Foreskin fibroblast (primary cell): ENCODE measurements at places on chromosomes 6 and 20.

GRCh38 chr20:52083627-52084232, 107.8 kb downstream of the ZFP64 start:
- peak; percentile 85 for DNase-seq

DNA sequence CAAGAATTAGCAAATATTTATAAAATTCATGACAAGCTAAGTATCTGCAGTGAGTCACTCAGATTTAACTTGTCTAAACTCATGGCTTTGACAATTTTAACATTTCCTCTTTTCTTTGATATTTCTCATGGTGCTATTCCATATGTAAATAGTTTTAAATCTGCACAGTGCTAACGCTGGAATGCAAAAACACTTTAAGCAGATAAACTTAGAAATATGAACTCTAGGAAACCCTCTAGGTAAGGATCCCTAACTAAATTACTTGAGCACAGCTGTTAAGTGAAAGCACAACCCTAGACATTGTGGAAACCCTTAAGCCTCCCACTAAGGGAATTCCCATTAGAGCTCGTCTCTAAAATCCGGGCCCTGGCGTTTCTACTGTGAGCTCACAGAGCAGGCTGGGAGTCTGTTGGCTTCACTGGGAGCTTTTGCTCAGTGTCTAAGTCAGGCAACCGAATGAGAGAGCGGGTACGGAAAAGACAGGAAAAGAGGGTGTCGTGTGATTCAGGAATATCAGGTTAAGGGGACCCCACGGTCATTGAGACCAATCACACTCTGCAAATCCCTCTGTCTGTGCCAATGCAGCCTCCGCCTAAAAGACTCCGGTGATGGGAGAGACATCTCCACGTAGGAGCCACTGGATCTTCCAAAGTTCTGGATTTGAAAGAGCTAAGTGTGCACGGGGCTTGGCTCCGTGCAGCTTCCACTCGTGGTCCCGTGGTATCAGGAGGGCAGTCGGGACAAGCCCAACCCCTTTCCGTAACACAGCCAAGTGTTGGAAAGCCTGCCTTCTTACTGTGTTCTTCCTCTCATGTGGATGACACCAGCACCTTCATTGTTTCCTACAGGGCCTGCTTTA, 112.3 kb upstream of the RPS6KA2 start:
- DNase-seq: no peak

DNA sequence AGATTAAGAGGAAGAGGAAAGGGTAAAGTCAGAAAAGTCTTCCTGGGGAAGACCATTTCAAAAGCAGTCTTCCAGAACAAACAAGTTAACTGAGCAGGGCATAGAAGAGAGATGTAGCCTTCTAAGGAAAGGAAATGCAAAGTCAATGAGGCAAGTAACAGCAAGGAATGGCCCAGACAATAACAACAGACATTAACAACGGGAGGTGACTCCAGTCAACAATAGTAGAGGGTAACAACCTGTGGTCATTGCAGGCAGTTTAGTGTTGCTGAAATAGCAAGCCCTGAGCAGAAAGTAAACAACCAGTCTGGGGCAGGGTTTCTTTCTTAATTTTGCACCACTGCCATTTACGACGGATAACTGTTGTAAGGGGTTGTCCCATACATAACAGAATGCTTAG, 2.1 kb downstream of the MDN1 start:
- DNase-seq: no peak

- DNase-seq: no peak
Measured at GRCh38 chr6:167719920-167720319, 106.8 kb upstream of the AFDN start.

GRCh38 chr6:15555101-15556038, 107.5 kb downstream of the DTNBP1 start:
- DNase-seq: no peak

DNA sequence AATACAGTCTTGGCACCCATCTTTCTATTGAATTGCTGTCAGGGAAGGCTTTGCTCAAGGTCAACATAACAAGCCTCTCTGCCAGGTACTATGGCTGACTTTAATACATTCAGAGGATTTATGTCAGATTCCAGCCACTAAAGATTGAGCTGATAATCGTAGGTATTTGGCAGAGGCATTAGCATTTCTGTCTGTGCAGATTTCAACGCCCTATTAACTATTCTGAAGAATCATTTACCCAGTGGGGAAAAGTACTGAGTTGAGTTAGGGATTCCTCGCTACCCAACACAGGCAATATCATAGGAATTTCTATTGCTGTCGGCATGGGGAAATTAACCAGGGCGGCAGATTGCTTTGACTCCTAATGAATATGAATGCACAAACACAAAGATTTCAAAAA, 233.7 kb upstream of the SPTLC3 start:
- no peak for DNase-seq

- DNase-seq: no peak
Measured at GRCh38 chr20:49765846-49766541, 46.6 kb upstream of the SLC9A8 start.

GRCh38 chr6:136745300-136745699, 47.0 kb downstream of the MAP3K5 start:
- DNase-seq: no peak

DNA sequence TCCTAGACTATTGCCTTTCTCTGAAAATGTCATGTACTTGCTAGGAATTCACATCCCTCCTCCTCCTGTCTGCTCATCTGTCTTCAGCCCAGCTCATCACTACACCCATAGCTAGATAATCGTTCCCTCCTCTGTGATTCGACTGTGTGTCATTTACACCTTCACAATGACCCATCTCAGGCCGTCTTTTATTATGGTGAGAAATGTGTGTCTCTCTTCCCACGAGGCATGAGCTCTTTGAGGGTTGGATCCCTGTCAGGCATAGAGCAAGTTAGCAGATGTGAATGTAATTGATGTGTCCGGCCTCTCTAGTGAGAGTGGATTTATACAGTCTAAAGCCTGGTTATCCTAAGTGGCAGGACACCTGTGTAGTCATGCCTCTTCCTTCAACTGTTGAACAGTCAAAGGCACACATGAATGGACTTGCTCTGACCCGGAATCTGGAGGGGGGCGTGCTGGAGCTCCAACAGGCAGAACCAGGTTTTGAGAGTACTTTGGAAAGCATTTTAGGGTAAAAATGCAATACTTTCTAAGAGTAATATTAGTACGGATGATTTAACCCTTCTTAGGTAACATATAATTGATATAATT, 182.1 kb downstream of the UTRN start:
- DNase-seq: no peak

GRCh38 chr6:36860126-36860525, 14.5 kb downstream of the PPIL1 start:
- DNase-seq: no peak

DNA sequence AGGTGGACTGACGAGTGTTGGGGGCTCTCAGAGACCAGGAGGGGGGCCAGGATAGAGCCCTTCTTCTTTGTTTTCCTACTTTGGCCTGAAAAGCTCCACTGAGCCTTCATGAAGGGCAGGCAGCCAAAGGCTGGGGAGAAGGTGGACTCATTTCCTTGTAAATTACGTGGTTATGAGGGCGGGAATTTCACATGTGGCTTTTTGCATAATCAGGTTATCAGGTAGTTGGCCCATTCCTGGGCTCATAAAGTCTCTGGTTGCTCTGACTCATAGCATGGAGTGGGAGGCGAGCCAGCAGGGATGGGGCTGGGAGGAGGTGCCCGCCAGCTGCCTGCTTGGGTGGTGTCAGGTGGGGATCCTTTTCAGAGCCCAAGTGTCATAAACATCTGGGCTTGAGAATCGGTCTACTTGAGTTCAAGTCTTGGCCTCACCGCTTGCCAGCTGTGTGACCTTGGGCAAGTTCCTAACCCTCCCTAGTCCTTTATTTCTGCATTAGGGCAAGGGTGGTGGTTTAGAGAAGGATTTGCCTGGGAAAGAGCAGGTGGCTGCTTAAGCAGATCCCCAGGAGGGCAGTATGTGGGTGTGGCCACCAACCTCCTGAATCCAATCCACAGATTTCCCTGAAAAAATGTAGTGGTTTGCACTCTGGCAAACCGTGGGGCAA, 26.5 kb upstream of the RNF24 start:
- DNase-seq: peak; percentile 68

DNA sequence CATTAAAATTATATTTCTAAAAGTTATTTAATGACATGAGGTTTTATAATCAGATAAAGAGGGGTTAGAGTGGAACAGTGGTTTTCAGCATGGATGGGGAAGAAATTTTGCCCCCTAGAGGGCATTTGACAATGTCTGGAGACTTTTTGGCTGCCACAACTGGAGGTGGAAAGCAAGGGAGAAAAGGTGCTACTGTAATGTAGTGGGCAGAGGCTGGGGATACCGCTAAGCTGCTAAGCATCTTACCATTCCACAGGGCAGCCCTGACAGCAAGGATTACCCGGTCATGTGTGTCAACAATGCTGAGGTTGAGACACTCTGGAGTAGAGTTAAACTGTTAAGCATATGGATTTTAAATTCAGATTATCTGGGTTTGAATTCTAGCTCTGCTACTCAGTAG, 52.9 kb upstream of the FABP7 start:
- DNase-seq: peak; percentile 40

GRCh38 chr6:110036408-110037302, 58.5 kb downstream of the GPR6 start:
- DNase-seq: no peak

DNA sequence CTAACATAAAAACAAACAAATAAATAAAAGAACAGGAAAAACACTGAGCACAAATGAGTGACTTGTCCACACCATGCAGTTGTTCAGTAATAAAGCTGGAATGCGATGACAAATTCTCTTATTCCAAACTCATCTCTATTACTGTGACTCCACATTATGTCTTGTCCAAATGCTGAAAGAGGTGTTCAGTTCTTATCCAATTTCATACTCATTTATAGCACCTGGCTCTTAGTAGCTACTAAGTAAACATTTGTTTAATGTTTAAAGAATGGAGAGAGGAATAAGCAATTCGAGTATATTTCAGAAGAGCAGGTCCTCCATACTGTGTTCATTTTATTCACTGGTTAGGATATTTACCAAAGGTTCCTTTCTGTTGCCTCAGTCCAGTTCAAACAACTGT, 439.0 kb upstream of the JAG1 start:
- no peak for DNase-seq
